Fibroblast of skin of abdomen (primary cell): ENCODE measurements at places on chromosomes 16 and 17.

- no peak for DNase-seq
Measured at GRCh38 chr17:5225668-5226457, 8.8 kb downstream of the SCIMP start.

- DNase-seq = no peak
Measured at GRCh38 chr16:88695753-88696152, 9.4 kb upstream of the SNAI3 start.

GRCh38 chr16:60077861-60078260 lies 1343.7 kb upstream of the GOT2 start:
- DNase-seq = no peak

- DNase-seq = no peak
Measured at GRCh38 chr16:20673071-20673806, 24.2 kb downstream of the ACSM1 start.

DNA sequence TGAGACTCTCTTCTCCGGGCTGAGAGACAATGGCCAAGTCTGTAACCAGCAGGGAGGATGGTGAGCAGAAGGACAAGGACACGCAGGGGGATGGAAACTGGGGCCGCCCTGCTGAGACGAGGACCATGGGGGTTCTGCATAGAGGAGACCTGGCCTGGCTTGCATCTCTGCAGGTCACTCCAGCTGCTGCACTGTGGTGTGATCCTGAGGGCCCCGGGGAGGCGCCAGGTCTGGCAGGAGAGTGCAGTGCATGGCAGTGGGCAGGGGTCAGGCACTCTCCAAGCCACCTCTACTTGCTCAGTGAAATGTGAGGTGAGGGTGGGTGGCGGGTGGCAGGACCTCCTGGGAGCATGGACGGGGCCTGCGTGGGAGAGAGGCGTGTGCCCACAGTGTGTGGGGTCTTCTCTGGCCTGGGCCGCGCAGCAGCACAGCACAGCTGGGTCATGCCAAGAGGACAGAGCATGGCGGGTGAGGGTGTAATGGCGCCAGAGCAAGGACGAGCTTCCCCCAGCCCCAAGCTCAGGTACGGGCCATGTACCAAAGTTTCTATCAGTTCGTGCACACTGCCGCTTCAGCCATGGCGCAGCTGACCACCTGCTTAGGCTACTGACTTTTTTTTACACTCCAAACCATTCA lies 43.1 kb downstream of the KLHDC4 start:
- DNase-seq = no peak

DNA sequence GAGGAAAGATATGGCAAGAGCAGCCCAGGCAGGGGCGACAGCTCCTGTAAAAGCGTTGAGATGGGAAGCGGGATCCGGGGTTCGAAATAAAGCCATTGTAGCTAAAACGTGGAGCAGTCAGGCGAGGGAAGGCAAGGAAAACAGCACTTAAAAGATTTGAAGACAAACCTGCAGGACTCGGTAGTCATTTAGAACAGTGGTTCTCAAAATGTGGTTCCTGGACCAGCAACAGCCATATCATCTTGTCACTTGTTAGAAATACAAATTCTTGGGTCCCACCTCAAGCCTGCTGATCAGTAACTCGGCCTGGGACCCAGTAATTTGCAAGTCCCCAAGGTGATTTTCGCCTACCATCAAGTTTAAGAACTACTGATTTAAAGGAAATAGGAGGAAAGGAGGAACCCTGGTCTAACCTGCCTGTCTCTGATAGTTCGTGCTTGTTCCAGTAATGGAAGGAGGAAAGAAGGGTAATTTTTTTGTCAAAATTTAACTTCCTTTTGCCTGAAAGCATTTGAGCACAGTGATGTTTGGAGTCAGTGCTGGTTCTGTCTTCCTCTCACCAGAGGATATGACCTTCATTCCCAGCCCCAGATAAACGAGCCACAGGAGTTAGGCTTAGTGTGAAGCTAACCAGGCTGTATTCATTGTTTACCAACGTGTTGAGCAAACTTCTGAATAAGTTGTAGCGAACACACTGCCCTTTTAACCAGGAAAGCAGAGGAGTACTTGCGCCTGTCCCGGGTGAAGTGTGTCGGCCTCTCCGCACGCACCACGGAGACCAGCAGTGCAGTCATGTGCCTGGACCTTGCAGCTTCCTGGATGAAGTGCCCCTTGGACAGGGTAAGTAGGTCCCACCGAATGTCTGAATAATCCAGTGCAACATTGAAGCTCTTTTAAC lies 1.1 kb downstream of the ORC6 start:
- peak; percentile 14 for DNase-seq

DNA sequence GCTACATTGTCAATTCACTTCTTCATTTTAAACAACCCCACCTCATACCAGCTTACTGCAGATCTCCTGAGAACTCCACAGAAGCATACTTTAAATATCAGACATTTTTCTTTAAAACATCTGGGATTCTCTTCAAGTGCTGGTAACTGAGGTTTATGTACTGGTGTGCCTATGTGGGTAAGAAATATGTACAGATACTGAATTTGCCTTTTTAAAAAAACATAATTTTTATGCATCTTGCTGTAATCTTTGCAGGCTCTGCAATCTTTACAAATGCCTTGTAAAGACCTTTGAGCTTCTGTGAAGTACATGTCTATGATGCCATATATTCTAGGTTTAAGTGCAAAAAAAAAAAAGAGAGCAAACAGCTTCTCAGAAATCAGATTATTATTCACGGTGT lies 127.6 kb upstream of the NOG start:
- no peak for DNase-seq

DNA sequence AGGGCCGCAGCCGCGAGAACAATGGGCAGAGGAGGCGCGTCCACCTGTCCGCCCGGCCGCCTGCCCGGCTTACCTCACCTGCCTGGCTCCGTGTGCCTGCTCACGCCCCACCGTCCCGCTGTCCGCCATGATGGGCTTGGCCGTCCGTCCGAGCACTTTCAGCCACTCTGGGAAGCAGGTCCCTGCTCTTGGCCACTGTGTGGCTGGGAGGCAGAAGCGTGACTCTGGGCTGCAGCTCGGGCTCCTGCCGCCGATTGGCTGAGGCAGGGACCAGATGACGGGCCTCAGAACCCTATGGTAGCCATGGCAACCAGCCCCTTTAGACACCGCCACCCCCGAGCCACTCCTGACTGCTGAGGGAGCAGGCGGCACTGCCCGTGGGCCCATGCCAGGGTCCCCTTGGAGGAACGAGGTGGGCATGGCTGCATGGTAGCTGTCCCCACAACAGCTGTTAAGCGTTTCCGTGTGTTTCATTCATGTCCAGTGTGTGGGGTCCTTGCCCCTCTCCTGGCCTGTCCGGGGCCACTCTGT lies 8.9 kb upstream of the AXIN1 start:
- no peak for DNase-seq

- DNase-seq = no peak
Measured at GRCh38 chr17:56821847-56822534, 11.7 kb downstream of the C17orf67 start.

DNA sequence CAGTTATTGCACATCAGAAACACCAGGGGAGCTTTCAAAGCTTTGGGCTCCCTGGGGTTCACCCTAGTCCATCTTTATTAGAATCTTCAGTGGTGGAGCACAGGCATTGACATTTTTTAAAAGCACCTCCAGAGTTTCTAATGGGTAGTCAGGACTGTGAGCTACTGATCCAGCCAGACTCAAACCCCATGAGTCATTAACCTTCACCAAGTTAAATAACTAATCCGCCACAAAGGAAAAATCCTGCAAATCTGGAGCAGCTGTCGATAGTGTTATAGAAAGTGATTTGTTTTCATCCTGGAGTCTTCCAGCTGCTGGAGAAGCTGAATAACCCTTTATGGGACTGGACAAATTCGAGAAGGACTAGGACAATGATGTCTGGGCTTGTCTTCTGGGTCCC lies 93.2 kb upstream of the PIRT start:
- no peak for DNase-seq

DNA sequence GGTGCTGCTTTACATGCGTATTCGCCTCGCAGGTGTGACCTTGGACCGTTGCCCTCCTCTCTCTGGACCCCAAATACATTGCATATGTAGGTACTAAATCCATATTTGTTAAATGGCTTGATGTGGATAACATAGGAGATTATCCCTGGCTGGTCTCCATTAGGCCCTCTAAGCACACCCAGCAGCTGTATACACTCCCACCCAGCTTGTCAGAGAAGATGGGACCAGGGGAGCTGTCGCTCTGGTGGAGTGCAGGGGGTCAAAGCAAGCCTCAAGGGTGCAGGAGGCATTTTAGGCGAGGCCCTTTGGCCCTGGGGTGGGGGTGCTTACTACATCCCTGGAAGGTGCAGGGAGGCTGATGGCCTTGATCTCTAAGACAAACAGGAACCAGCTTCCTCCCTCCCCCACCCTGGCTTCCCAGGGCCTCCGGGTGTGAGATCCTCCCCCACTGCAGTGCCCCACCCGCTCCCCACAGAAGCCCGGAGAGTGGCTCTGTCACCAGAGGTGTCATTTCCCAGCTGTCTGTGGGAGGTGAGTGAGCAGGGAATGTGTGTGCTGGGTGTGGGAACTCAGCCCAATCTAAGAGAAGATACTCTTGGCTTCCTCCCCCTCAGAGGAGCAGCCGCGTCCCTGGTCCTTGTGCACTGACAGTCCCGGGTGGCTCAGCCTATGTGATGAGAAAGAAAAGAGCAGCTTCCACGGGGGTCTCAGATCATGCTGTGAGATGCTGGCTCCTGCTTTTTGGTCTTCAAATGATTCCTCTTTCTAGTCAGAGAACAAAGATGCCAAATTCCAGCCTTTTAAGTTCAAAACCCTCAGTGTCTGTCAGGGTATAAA lies 1.4 kb upstream of the VAMP2 start:
- peak; percentile 40 for DNase-seq

DNA sequence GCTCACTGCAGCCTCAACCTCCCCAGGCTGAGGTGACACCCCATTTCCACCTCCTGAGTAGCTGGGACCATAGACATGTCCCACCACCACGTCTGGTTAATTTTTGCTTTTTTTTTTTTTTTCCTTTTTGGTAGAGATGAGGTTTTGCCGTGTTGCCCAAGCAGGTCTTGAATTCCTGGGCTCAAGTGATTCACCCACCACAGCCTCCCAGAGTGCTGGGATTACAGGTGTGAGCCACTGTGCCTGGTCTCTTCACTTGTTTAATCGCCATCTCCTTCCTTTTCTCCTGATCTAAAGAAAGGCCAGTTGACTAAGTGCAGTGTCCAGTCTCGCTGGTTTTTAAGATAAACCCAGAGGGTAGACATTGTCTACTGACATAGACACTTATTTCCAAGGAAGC lies 152.0 kb downstream of the C16orf95 start:
- DNase-seq = no peak

DNA sequence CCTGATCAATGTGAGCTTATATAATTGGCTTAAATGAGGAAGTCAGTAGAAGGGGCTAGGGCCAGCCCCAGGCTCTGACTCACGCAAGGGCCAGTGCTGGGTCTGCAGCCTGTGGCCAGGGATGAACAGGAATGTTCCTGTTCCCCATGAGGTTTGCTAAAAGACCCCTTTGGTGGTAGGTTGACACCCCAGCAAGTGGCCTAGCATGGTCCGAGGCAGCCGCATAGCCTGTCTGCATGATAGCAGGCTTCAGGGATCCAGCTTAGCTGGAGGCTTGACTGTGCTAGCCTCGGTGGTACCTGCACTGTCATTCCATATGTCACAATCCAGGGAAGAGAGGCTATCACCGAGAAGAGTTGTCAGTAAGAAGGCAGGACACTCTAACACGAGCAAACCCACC lies 23.5 kb downstream of the TRIM25 start:
- no peak for DNase-seq

GRCh38 chr17:35057332-35057915 lies 6.1 kb downstream of the RFFL start:
- DNase-seq = no peak

DNA sequence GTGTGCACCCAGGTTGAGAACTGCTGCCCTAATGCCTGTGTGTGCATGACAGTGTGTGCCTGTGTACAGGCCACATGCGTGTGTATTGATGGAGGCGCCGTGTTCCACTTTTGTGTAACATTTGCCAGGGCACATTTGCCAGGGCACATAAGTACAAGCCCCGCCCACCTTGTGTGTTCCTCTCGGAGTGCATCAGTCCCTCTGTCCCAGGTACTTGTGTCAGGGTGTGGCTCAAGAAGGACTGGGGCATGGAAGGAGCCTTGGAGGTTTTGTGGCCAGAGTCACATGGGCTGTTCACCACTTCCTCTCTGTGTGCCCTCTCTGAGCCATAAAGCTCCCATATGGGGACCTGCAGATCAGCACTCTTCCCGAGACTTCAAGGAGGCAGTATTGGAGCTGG lies 73.9 kb downstream of the MRM1 start:
- DNase-seq = no peak

DNA sequence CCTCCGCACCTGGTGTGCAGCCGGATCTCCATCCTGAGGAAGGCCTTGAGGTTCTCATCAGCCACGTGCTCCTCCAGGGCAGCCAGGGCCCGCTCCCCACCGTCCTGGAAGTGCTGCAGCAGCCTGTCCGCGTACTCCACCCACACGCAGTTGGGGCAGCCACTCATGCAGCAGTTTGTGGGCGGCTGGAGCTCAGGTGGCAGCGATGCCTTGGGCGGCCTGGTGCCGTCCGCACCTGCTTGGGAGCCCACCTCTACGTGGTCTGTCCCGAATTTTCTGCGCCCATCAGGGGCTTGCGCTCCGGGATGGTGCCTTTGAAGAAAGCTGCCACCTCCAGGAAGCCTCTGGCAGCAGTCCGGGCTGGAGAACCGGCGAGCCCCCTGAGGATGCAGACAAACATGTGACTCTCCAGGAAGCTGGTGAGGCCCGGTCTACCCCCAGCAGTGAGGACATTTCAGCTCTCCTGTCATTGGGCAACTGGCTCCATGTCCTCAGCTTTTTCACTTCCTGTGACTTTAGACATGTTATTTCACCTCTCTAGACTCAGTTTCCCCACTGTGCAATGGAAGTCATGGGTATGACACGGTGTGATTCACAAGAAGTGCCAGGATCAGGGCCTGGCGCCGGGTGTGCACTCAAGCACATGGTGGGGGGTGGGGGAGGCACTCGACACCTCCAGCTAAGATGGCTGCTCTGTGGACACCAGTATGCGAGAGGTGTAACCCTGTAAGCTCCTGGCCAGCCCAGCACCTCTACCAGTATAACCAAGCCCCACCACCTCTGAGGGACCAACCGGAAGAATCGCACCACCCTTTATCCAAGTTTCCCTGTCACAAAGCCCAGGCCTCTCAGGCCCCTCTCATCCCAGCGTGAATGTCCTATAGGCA lies 957 bp downstream of the OXLD1 start:
- DNase-seq = peak; percentile 17

GRCh38 chr17:66397486-66397885 lies 95.1 kb downstream of the PRKCA start:
- peak; percentile 28 for DNase-seq

- peak; percentile 62 for DNase-seq
Measured at GRCh38 chr16:2022723-2023091, 3.1 kb downstream of the NPW start.

DNA sequence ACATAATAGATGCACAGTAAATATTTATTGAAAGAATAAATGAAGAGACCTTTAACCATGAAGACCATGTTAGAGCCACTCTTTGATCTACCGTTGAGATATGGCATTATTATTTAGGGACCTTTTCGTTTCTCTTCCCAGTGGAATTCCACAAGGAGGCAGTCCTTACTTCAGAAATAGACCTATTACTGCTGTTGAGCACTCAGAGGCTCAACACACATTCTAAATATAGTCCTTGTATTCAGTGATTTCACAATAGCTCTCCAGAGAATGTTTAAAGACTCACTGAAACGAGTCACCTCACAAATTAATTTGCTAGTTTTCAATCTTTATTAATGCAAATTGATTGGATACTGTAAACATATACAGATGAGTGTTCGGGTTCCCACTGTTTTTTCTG lies 603.8 kb downstream of the CDH8 start:
- DNase-seq = peak; percentile 13
